ENCODE measurements at places on chromosomes 5 and 9.

DNA sequence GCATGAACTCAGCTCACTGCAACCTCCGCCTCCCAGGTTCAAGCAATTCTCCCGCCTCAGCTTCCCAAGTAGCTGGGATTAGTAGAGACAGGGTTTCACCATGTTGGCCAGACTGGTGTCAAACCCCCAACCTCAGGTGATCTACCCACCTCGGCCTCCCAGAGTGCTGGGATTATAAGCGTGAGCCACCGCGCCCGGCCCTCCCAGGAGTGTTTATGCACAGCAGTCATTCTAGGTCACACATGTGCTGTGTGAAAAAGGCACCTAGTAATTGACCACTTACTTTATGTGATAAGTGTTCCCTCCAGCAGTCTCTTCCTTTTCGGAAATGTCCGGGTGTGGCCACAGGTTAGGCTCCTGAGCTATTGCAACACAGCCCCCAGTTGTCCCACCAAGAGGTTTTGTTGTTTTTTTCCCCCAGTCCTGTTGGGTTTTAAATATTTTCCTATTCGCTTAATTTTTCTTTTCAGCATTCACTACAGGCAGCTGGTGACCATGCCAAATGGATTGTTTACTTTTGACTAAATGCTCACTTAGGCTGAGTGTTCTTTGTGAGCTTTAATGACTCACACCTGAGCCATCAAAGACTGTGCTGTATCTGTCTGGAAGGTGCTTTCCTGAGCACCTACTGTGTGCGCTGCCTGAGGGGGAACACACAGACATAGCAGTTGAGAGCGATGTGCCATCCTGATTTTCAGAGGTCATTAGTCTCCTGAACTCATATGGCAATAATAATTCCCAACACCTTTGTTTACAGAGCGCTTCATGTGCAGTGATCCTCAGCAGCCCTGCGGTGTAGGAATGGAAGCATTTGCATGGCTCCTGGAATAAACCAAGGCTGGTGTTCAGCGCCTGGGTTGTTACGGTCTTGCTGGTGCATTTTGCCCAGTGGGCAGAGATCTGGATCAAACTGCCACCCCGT is 94.3 kb downstream of the MVB12B start:
- no peak for DNase-seq

DNA sequence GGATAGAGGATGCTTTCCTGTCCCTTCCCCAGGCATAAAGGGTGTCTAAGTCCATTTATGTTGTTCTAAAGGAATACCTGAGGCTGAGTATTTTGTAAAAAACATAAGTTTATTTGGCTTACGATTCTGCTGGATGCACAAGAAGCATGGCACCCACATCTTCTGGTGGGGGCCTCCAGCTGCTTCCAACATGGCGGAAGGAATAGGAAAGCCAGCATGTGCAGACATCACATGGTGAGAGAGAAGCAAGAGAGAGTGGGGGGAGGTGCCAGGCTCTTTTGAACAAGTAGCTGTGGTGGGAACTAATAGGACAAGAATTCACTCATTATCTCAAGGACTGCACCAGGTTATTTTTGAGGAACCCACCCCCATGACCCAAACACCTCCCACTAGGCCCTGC is 77.2 kb downstream of the ADCY2 start:
- no peak for DNase-seq

GRCh38 chr9:682633-683508 is 158.6 kb upstream of the DMRT1 start:
- DNase-seq: no peak

DNA sequence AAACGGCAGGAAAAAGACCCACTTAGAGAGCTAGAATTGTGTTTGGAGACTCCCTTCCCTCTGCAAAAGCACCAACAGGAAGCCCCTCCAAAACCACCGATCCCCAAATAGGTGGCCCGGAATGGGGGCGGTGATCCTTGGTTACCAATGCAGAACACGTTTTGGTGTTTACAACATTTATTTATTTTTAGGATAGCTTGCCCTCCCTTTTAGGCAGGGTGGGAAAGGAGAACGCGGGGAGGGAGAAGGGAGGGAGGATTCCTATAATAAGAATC is 579 bp upstream of the NTRK2 start:
- no peak for DNase-seq

- no peak for DNase-seq
Observed at GRCh38 chr5:139369181-139369580, 13.9 kb downstream of the SLC23A1 start.

DNA sequence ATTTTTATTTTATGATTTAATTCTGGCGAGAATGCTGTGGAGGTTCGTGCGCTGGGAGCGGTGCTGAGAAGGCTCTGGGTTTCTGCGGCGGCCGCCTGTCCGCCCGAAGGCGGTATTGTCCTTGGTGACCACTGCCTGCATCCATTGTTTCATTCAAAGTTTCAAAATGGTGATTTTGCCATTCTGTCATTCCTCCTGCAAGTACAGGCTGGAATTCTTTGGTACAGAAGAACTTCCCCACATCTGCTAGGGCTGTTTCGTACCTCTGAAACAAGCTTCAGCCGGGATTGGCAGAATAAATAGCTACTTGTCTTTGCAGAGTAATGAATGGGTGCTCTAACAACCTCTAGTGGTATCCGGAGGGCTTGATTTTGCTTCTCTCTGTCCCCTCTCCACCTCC is 112.6 kb upstream of the CACNA1B start:
- DNase-seq: no peak

- DNase-seq: no peak
Observed at GRCh38 chr9:98410185-98410697, 154.8 kb upstream of the TBC1D2 start.

- no peak for DNase-seq
Observed at GRCh38 chr9:137435980-137436760, 5.0 kb downstream of the ENTPD8 start.

DNA sequence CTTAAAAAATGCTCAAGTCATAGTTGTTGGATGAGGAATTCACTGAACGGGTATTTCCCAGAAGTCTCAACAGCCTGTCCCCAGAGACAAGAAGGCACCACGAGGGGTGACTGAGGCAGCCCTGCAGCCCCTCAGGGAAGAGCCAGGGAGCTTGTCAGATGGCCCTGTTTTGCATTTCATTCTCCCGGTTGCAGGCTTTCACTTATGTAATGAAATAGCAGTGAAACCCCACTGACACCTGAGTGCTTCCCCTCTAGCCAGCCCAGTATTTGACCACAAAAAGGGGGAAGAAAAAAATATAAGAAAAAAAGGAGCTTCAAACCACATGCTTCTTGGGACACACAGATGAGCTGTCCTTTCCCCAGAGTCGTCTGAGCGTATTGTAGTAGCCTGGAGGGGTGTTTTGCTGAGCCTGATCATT is 75.3 kb upstream of the IL12B start:
- DNase-seq: no peak

DNA sequence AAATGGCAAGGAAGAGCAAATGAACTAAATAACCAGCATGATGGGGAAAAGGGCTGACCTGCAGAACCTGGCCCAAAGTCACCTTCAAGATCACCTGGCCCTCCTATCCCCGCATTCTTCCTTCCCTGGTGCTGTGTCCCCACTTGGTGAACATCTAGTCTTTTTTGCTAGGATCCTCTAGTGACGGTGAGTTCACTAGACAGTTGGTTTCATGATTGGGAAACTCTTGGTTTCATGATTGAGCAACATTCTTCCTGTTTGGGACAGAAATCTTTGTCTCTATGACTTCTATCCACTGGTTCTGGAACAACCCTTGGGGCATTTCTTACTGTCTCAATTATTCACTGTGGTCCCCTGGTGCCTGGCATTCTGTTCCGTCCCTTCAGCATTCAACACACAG is 50.2 kb upstream of the DAB2IP start:
- DNase-seq: no peak

- DNase-seq: no peak
Observed at GRCh38 chr5:1279443-1280151, 15.3 kb downstream of the TERT start.

DNA sequence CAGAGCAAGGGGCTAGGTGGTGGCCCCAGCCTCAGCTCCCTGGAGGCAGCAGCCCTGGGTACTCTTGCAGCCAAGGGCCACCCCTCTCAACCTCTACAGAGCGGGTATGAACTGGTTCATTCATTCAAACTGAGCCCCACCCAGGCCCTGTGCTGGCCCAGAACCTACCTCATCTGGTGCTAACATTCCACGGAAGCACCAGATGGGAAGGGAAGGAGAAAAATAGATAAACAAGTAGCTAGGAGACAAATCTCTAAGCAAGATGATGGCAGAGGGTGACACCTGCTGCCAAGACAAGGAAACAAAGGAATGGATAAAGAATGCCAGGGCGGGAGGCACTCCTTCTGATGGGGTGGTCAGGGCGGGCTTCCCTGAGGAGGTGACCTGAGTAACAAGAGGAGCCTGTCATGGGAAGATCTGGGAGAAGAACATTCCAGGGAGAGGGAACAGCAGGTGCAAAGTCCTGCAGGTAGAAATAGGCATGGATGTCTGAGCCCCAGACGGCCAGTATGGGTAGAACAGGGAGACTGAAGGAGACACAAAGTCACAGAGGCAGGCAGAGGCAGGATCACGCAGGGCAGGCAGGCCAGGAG is 6.1 kb downstream of the ST6GALNAC4 start:
- DNase-seq: no peak

GRCh38 chr9:106728860-106729259 is 134.1 kb upstream of the ZNF462 start:
- no peak for DNase-seq

DNA sequence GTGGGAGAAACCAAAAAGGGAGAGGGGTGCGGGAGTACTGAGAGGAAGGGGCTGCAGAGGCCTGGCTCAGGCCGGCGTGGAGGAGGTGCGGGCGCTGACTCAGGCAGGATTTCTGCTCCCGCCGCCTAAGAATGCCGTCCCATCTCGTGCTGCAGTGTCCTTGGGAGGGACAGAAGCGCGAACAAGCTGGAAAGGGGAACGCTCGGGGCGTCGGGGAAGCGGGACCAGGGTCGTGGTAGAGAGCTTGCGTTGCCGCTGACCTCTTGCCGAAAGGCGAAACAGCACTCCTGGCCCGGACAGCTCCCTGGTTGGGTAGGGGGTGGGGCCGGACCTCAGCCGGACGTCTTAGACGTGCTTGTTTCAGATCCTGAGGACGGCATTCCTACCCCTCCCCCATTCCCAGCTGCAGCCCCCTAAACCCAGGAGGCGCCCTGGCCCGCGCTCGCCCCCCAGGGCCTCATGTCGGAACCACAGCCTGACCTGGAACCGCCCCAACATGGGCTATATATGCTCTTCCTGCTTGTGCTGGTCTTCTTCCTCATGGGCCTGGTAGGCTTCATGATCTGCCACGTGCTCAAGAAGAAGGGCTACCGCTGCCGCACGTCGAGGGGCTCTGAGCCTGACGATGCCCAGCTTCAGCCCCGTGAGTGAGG is 1.1 kb downstream of the RELL2 start:
- no peak for DNase-seq

DNA sequence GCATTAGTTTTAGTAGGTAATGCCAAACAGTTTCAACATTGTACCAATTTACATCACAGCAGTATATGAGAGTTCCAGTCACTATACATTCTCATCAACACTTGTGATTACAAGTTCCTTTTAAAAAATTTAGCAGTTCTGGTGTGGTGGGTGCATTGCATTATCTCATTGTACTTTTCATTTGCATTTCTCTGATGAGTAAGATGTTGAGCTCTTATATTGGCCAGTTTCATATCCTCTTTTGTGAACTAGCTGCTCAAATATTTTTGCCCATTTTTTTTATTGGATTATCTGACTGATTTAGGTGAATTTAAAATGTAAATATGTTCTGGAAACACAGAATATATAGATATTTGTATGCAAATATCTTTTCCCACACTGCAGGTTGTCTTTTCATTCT is 160.9 kb upstream of the NR3C1 start:
- DNase-seq: no peak

DNA sequence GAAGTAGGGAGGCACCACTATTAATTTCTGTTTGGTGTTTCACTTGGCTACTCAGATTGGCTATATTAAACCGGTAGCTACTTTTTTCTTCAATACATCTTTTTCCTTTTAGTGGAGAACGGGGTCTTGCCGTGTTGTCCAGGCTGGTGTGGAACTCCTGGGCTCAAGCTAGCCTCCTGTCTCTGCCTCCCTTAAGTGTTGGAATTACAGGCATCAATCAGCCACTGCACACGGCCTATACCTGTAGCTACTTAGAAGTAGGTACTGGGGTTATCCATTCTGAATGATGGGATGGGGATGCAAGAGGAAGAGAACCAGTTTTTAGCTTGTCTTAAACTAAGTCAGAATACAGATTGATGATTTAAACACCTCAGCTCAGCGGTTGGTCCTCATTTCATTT is 1.7 kb downstream of the UBE2D2 start:
- no peak for DNase-seq

DNA sequence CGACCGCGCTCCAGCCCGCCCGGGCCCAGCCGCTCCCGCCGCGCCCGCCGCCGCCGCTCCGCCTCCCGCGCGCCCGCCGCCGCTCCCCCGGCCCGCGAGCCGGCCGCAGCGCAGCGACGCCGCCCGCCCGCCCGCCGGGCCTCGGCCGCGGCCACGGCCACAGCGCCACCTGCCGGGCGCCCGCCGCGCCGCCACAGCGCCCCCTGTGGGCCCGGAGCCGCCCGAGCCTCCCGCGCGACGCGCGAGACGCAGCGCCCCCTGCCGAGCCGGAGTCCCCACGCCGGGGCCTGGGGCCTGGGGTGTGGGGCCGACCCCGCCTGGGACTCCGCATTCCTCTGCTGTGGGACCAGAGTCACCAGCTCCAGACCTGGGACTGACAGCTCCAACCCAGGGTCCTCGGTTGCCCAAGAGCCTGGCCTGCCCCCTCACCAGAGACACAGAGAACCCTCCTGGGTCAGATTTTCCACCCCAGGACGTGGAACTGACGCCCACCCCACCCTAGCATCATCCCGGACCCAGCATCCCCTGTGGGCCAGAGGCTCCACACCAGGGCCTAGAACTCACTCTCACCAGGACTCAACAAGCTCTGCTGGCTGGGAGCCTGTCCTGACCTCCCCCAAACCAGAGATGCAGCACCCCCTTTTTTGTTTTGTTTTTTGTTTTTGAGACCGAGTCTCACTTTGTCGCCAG is at the start of gene RAPGEF1:
Gene RAPGEF1, minus strand, starts transcription at position 118 of the 690 bp plus-strand sequence. CDS start 246 bp downstream, outside the sequence.
- DNase-seq: peak; percentile 77

DNA sequence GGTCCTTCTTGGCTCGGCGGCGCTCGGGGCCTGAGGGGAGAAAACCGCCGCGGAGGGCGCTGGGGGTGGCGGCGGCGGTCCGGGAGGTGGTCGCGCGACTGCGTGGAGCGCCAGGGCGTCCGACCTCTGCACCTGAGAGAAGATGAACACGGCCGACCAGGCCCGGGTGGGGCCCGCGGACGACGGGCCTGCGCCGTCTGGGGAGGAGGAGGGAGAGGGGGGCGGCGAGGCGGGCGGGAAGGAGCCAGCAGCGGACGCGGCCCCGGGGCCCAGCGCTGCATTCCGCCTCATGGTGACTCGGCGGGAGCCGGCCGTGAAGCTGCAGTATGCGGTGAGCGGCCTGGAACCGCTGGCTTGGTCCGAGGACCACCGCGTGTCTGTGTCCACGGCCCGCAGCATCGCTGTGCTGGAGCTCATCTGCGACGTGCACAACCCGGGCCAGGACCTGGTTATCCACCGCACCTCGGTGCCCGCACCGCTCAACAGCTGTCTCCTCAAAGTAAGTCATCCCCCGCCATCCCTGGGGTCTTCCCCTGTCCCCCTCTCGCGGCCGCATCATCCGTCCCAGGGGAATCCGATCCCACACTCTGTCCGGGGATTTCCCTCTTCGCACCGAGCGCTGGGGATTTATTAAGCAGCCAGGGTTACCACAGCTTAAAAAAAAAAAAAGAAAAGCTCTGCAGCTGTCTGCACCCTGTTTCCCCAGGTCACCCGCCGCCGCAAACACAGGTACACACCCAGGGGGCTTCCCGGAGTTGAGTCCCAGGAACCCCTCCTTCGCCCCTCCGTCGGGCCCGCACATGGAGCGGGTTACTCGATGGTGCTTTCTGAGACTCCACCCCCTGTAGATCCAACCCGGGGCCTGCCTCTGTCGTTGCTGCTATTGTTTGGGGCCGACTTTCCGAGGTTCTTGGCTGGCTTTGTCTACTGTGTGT is at the start of gene GTF3C4:
Gene GTF3C4, plus strand, starts transcription at position 8 of the 935 bp plus-strand sequence. Its CDS starts 135 bp downstream, at position 143.
- peak; percentile 13 for DNase-seq

GRCh38 chr5:74382987-74383593 is 257.4 kb downstream of the ENC1 start:
- no peak for DNase-seq

Data from stimulated activated CD8-positive, alpha-beta memory T cell treated with anti-CD3 and anti-CD28 coated beads, Interleukin-7, amount 100 ng/mL, for 1 hour (primary cell).